Activated CD8-positive, alpha-beta memory T cell treated with anti-CD3 and anti-CD28 coated beads for 1 hour (primary cell): ENCODE measurements at places on chromosomes 11 and 22.
A peak's percentile ranks its signal among the peaks of the same experiment; 100 is the strongest.

DNA sequence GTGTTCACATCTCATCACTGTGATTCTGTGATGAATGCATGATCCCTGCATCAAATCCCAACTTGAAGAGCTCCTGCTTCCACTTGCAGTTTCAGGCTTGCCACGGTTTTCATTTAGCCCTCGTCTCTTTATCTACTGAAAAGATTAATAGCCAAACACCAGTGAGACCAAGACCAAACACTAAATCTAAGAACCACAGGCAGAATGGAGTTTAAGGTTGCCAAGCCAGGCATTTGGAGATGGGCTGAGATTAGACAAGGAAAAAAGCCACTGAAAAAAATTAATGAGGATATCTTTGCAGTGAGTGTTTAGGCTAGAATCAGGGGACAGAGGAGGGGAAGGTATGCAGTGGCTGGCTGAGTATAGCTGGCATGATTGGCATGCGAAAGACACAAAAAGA lies 227.2 kb upstream of the BLID start:
- no peak for DNase-seq

- DNase-seq: no peak
Observed at GRCh38 chr11:14327116-14327515, 31.9 kb downstream of the RRAS2 start.

- DNase-seq: no peak
Observed at GRCh38 chr11:773830-774229, 3.5 kb downstream of the GATD1 start.

DNA sequence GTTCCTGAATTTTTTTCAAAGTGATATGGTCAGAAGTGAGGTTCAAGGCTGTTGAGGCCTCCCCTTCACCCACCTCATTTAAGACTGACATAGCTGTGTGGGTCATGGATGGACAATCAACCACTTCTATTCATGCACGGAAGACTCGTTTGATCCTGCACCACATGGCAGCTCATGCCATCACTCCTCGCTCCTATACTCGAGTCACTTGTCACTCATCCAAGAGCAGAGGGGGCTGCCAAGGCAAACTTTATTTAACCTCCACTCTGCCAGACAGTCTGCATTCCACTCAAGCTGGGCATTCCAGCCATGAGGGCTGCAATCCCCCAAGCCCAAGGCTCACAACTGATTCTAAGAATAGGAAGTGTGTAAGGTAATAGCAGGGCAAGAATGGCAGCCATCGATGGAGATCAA lies 34.1 kb downstream of the SNX19 start:
- no peak for DNase-seq

DNA sequence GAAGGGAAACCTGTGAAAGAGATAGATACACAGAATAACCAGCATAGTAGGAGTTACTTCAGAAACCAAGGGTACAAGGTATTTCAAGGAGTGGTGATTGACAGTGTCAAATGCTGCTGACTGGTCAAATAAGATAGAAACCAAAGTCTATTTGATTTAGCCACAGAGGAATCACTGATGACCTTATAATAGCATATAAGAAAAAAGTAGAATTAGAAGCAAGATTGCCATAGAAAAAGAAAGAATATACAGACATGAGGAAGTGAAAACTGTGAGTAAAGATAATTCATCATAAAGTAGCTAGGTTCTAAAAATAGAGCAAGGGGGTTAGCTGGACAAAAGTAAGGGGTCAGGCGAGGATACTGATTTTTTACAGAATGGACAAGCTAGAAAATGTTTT lies 14.2 kb downstream of the ZBTB44 start:
- DNase-seq: no peak

GRCh38 chr11:122659676-122660554 lies 4.4 kb downstream of the UBASH3B start:
- no peak for DNase-seq

- DNase-seq: no peak
Observed at GRCh38 chr11:47254386-47254785, 3.4 kb upstream of the NR1H3 start.

- DNase-seq: no peak
Observed at GRCh38 chr11:111193924-111194490, 51.5 kb upstream of the POU2AF2 start.

- no peak for DNase-seq
Observed at GRCh38 chr11:117999354-117999993, 13.3 kb downstream of the IL10RA start.

DNA sequence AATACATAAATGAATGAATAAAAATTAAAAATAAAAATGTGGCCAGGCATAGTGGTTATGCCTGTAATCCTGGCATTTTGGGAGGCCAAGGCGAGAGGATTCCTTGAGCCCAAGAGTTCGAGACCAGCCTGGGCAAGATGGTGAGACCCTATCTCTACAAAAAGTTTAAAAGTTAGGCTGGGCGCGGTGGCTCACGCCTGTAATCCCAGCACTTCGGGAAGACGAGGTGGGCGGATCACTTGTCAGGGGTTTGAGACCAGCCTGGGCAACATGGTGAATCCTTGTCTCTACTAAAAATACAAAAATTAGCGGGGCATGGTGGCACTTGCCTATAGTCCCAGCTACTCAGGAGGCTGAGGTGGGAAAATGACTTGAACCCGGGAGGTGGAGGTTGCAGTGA lies 9.7 kb upstream of the BEST1 start:
- DNase-seq: no peak

GRCh38 chr11:2732940-2733628 lies 33.3 kb upstream of the KCNQ1OT1 start:
- DNase-seq: no peak

- no peak for DNase-seq
Observed at GRCh38 chr22:35615156-35615555, 2.0 kb downstream of the MB start.

DNA sequence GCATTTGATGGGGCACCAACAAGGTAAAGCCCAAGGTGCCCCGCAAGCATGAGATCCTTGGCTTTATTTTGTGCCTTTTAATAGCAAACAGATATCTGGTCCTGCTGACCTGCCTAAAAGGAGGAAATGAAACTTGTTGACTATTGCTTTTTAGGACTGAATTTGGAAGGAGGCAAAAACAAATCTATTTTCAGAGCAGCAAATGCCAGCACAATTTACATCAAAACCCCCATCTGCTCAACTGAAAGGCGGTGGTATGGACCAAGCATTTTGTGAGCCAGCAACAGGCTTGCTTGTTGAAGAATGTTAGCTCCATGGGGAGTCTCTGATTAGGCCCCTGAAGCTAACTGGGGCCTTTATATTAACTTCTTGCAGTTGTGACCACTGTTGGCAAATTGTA lies 192.6 kb upstream of the E2F8 start:
- DNase-seq: no peak

DNA sequence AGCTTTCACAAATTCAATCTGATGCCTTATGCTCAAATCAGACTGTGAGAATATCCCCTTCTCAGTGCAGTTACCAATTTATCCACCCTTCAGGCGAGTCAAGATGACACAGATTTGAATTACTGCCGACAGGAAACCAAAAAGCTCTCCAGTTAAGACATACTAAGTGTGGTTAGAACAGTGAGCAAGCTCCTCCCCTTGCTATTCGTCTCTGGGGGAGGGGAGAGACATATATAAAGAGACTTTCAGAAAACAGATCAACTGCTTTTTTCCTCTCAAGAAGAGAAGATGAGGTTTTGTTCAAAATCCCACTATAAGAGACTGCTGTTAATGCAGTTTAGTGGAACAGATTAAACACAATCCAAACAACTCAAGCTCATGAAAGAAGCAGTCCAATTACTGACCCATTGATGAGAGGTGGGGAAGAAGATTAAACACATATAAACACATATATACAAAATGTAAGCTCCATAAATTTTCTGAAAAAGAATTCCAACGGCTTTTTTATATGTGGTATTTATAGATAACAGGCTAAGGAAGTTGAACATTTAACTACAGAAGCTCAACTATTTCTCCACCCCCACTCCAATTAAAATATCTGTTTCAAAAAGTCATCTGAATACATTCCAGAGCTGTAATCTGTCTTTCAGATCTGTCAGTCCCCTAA lies 102.7 kb downstream of the MRTFA start:
- peak; percentile 13 for DNase-seq

DNA sequence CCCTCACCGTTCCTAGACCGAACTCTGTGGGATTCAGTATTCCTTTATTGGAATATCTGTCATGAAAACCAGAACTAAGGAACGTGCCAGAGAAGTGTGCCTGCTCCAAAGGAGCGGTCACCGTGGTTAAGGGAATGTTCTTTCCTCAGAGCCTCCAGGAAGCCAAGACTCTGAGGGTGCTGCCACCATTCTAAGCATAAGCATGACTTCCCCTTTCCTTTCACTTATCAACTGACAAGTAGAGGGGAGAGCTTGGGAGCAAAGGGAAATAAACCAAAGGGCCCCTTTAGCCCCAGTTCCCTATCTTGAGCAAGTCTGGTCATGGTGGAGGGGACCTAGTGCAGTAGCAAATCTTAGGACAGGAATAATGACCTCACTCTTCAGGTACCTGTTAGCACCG lies 26.8 kb downstream of the CTR9 start:
- DNase-seq: no peak

DNA sequence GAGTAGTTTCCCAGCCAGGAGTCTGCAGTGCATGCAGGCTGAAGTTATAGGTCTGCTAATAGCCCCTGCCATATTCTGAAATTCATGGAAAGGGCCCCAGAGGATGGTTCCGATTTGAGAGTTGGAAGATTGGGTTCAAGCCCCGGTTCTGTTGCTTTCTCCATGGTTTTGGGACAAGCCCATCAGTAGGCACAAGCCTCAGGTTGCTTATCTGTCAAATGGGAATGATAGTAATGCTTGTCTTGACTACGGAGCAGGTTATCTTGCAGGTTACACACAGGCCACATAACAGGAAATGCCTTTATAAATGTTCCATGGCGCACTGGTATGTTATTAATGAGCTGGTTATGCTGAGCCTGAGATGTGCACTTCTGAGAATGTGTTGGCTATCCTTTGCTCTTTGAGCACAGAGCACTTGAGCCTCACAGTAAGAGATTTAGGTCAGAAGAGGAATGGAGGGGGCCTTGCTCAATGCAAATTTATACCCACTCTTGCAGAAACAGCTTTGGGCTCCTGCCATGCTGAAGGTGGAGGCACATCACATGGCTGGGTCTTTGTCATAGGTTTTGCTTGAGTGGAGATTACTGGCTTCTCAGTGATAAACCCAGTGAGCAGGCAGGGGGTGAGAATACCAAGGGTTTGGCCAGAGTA lies 47.1 kb downstream of the ZNRF3 start:
- DNase-seq: no peak

- no peak for DNase-seq
Observed at GRCh38 chr11:132751516-132752250, 780.6 kb downstream of the OPCML start.

GRCh38 chr11:12050470-12051286 lies 42.3 kb upstream of the DKK3 start:
- no peak for DNase-seq

DNA sequence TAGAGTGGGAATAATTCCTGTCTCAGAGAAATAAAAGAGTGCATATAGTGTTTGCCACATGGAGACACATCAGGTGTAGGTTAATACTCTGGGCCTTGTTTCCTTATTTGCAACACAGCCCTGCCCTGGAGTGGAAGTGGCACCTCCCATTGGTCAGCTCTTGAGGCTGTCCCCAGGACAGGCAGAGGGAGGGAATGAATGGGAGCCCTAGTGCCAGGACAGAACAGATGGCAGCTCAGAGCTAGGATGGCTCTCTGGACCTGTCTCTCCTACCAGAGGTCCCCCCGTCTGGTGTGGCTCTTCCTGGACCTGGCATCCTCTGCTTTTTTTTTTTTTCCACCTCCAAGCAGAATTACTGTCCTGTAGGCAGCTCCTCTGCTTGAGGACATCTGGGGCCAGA lies 35.6 kb downstream of the LIMK2 start:
- no peak for DNase-seq

DNA sequence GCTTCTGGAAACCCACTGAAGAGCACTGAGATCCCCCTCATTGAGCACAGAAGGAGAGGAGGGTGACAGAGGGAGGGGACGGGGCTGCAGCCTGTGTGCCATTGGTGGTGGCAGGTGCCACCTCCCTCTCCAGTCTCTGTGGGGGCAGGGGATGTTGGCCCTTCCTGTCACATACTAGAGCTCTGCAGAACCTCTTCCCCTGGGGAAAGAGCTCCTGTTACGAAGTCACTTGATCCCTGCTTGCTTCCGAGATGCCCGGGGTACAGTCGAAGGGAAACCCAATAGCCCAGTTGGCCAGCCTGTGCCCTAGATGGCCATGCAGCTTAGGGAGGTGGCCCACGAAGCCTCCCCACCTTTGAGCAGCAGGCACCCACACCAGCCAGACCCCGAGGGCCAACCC lies 29.4 kb downstream of the DAGLA start:
- DNase-seq: no peak

- DNase-seq: no peak
Observed at GRCh38 chr11:108346451-108346850, 120.9 kb downstream of the C11orf65 start.

- DNase-seq: no peak
Observed at GRCh38 chr11:119295178-119295577, 21.8 kb downstream of the MCAM start.

DNA sequence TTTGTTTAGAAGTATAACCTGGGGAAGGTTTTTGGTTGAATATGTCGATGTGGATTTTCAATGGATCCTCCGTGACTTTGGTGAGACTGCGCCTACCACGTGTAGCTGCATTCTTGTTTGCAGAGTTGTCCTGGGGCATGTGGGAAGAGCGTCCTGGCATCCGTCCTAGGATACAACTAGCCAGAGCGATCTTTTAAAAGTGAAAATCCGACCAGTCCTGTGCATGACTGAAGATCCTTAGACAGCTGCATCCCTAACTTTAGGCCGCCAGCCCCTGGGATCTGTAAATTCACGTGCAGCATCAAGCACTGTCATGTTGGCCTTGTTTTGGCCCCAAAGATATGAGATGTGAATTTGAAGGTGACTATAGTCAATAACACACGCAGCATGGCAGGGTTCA lies 22.4 kb upstream of the THY1 start:
- DNase-seq: no peak

DNA sequence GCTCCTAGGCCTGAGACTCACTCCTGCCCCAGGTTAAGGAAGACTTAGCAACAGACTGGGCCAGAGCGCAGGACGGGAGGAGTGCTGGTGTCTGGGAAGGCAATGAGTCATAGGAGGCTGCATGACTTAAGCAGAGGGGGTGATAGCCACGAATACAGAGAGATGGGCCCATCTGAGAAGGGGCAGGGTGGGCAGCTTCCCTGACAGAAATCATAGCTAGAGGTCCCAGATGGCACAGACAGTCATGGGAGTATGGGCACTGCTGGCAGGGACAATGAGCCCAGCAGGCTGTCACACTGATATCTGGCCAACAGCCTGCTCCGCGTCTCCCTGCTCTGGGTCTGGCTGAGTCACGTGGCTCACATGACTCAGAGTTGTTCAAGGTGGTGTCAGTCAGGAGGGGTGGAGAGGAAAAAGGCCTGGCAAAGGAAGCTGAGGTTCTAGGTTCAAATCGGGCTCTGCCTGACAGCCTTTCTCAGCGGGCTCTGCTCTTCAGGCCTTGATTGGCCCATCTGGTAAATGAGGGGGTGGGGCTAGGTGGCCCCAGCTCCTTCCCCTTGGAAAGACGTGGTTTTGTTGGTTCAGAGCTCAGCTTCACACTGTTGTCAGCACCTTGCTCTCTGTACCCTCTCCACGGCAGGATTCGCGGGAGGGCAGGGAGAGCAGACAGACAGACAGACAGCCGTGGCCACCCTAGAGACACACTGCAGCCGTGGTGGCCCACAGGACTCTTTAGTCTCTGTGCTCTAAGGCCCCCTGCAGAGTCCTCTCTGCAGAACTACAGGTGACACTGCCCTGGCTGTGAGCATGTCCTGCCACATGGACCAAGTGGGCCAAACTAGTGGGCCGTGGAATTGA lies 47.8 kb downstream of the DBX1 start:
- DNase-seq: no peak

GRCh38 chr22:21652010-21652546 lies 10.0 kb downstream of the SDF2L1 start:
- peak; percentile 43 for DNase-seq
